ENCODE measurements at places on chromosomes 12 and 14.

- DNase-seq = no peak
These were observed 428.7 kb downstream of the AEBP2 start for GRCh38 chr12:19867970-19868369.

- no peak for DNase-seq
These were observed 90.0 kb downstream of the DHRS2 start for GRCh38 chr14:23725980-23726710.

- no peak for DNase-seq
These were observed 325.7 kb downstream of the CEP128 start for GRCh38 chr14:80615831-80616230.

DNA sequence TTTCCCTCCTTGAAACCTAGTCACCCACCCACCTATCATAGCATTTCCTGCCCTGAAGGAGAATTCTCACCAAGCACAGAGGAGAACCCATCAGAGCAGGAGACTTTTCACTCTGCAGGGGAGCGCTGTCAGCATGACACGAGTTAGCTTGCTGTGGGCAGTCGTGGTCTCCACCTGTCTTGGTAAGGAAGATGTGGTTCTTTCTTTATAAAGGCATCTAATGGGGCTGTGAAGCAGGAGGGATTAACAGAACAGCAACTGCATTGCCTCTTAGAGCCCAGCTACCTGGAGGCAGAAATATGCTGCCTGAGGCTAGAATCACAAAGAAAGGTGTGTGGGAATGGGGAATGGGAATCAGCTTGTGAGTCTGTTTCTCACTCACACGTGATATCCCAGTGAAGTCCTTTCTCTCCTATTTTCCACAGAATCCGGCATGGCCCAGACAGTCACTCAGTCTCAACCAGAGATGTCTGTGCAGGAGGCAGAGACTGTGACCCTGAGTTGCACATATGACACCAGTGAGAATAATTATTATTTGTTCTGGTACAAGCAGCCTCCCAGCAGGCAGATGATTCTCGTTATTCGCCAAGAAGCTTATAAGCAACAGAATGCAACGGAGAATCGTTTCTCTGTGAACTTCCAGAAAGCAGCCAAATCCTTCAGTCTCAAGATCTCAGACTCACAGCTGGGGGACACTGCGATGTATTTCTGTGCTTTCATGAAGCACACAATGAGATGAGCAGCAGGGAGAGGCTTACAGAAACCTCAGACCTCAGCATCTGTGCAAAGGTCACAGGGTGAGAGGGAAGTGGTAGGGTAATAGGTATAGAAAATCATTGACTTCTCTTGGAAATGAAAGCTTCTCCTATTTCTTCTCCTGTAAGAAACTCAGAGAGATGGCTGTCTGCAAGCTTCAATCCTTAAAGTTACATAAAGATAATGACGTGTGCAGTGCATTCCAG lies 316.9 kb downstream of the DAD1 start:
- DNase-seq = no peak

DNA sequence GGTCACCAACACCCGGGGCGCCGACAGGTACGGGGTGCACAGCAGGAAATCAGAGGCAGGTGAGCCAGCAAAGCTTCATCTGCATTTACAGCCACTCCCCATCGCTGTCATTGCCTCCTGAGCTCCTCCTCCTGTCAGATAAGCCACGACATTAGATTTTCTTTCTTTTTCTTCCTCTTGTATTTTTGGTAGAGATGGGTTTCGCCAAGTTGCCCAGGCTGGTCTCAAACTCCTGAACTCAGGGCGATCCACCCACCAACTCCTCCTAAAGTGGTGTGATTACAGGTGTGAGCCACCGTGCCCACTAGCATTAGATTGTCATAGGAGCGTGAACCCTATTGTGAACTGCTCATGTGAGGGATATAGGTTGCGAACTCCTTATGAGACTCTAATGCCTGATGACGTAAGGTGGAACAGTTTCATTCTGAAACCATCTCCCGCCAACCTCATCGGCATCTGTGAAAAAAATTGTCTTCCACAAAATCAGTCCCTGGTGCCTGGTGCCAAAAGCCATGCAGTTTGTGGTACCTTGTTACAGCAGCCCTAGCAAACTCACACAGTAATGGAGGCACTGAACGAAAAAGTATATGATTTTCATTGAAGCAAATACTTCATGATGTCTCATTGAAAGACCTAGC lies 1.5 kb downstream of the STYK1 start:
- DNase-seq = peak; percentile 45

- DNase-seq = no peak
These were observed 48.2 kb upstream of the MAP3K9 start for GRCh38 chr14:70857496-70857890.

DNA sequence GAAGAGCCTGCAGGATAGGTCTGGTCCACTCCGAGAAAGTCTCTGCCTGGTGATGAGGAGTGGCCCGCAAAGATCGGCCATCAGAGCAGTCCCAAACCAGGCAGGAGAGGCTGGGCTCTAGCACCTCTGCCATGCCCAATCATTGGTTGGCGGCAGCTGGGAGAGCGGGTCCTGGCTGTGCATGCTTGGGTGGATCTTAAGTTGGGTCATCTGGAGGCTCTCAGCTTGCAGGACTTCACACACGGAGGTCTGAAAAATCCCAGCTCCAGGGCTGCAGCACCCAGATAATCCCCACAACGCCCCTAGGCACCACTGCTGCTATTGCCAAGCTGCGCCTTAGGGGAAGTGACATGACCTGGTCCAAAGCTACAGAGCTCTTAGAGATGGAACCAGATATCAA lies 766.7 kb upstream of the TBX3 start:
- no peak for DNase-seq

DNA sequence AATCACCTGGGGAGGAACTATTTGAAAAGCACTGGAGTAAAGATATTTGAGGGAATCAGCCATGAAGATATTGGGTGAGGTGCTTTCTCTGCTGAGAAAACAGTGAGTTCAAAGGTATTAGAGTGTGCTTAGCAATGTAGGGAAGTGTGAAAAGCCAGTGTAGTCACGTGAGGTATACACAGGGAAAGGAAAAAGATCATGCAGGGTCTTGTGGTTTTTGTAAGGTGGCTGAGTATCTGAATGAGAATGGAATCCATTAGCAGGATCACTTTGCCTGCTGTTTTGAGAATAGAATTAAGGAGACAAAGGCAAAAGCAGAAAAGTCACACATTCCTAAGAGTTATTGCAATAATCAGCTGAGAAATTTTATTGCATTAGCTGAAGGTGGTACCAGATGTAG lies 193.0 kb downstream of the PIK3C2G start:
- DNase-seq = no peak

DNA sequence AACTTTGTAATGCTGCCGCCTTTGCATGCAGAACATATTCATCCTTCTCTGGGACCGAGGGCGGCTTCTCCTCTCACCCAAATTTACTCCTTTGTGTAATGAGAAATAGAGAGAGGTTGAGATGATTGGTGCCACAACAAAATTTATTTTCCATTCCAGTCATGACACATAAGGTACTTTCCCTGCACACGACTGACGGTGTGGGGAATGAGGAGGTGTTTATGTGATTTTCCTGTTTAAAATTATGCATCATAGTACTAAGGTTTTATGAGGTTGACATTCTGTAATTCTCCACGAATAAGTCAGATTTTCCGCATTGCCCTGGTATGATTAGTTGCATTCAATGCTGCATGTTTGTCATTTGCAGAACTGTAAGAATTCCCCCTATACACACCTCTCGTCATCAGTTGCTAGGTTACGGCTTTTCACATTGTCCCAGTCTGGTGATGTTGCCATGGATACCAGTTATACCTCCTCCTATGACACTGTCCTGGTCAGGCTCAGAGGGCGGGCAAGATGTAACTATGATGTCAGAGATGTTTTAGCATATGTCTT lies 23.1 kb downstream of the BICDL1 start:
- peak; percentile 43 for DNase-seq

DNA sequence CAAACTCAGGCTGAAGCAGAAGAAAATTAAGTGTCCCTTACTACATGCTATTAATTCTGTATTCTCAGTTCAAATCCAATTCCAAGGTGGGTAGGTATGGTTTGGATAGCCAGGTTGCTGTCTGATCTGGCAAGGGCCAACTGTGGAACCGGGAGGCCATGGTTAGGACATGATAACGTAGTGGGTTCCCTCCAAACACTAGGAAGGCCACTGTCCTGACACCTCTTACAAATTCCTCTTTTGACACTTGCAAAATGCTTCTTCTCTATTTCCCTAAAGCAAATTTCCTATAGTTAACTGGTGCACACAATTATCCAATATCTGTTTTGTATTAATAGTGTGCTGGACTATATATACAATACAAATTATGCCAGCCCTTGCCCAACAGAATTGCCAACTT lies 70.8 kb downstream of the RNF34 start:
- DNase-seq = no peak

DNA sequence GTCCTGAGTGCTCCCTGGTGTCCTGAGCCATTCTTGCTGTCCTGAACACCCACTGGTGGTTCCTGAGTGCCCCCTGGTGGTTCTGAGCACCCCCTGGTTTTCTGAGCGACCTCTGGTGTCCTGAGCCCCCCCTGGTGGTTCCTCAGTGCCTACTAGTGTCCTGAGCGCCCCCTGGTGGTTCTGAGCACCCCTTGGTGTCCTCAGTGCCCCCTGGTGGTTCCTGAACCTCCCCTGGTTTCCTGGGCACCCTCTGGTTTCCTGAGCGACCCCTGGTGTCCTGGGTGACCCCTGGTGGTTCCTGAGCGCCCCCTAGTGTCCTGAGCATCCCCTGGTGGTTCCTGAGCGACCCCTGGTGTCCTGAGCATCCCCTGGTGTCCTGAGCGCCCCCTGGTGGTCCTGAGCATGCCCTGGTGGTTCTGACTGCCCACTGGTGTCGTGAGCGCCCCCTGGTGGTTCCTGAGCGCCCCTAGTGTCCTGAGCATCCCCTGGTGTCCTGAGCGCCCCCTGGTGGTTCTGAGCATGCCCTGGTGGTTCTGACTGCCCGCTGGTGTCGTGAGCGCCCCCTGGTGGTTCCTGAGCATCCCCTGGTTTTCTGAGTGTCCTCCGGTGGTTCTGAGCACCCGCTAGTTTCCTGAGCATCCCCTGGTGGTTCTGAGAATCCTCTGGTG lies 473.1 kb downstream of the TMEM121 start:
- DNase-seq = peak; percentile 78

GRCh38 chr14:24465368-24465767 lies 22.8 kb upstream of the SDR39U1 start:
- no peak for DNase-seq

- no peak for DNase-seq
These were observed 22.5 kb upstream of the WSCD2 start for GRCh38 chr12:108106599-108106998.

DNA sequence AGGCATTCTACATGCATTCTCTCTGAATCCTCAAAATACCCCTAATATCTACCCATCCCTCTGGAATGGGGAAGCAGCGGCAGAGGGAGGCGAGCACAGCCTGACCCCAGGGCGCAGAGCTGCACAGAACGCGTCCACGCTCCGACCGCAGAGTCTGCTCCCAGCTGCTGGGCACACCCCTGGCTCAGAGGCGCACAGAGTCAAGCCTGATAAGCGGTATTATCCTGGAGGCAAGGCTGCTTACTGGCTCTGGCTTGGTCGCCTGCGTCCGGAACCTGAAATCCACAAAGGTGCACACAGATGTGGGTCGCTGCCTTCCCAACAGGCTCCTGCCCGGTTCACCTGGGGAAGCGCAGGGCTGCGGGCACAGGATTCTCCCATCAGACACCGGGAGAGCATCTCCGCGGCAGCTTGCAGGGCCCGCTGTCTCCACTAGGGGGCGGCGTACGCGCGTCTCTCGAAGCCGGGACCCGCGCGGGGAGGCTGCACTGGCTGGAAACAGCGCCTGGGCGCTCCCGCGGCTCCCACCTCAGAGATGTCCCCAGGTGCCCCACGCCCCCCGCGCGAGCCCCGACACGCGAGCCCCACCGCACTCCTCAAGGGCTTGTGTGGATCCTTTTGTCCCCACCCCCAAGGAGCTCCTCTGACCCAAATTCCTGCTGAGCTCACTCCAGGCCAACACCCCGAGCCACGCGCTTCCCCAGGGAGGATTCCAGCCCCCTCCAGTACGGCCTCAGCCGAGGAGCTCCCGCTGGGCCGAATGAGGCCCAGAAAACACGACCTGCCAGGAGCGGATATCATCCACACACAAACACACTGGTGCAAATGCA lies 120.1 kb upstream of the FZD10 start:
- no peak for DNase-seq

GRCh38 chr12:11891346-11891745 lies 179.4 kb upstream of the BCL2L14 start:
- no peak for DNase-seq

GRCh38 chr14:73775339-73776193 lies 61.4 kb upstream of the PNMA1 start:
- DNase-seq = no peak

DNA sequence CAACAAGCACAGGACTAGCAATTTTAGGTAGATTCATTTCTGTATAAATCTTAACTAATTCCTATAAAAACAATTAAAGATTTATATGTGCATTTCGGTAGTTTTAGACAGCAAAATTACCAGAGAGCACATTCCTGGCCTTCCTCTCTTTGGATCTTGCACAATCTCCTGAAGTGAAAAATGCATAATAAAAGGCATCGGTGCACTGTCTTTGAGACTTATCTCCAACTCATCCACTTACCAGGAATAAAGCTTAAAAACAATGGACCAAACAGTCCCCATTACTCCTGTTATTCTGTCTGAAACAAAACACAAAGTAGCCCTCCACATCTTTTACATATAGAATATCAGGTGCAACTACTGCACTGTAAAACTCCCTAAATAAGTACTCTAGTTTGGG lies 69.3 kb downstream of the HECTD1 start:
- no peak for DNase-seq

- DNase-seq = no peak
These were observed 417.8 kb upstream of the TMTC1 start for GRCh38 chr12:30201301-30202160.

DNA sequence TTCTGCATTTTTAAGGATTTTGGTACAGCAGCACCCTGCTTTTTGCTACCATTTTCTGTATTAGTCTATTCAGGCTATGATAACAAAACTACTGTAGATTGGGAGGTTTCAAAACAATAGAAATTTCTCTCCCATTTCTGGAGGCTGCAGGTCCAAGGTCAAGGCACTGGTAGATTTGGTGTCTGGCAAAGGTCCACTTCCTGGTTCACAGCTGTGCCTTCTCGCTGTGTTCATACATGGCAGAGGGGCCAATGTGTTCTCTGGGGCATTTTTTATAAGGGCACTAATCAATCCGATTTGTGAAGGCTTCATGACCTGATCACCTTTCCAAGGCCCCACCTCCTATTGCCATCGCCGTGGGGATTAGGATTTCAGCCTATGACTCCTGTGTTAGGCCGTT lies 268.1 kb upstream of the RTL1 start:
- DNase-seq = no peak

DNA sequence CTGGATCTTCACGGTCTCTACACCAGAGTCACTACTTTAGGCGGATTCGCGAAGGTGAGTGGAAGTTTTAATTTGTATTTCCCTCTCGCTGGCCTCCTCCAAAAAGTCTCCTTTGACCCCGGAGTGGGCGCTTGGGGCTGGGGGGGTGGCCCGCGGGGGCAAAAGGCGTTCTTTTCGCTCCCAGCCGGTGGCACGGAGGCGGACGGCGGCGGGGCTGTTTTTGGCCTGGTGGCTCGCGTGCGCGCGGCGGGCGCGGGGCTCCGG lies 510 bp downstream of the ARID2 start:
- no peak for DNase-seq

GRCh38 chr14:63995285-63995684 lies 142.5 kb downstream of the SYNE2 start:
- DNase-seq = no peak

- DNase-seq = no peak
These were observed 92.9 kb upstream of the TBX3 start for GRCh38 chr12:114776731-114777442.
